ENCODE measurements at places on chromosomes 4 and X.

DNA sequence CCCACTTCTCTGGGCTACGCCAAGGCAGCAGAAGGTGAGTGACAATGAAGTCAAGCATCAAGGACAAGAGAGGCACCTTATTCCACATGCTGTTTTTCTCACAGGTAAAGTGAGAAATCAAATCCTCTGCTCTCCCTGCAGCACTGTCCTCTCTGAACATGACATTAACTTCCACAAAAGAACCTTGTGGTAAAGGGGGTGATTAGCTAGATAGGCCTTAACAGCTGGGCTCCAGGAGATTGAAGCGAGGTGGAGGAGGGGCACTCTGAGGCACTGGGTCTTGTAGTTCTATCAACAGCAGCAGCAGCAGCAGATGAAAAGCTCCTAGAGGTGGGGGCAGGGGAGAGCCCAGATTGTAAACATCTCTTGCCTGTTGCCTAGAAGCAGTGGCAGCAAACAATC is 96.8 kb upstream of the CXXC4 start:
- no peak for DNase-seq

DNA sequence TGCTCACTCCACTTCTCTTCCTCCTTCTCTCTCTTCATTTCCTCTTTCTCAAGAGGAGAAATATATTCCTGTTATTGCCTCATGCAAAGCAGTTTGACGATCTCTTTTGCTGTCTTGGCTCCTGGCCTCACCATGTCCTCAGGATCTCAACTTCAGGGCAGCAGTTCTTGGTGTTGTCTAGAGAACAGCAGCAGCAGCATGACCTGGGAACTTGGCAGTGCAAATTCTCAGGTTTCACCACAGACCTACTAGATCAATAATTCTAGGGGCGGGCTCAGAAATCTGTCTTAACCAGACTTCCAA is 193.4 kb upstream of the EDNRA start:
- DNase-seq, result no peak

- DNase-seq, result no peak
Observed at GRCh38 chrX:23668335-23668734, 1.0 kb downstream of the PRDX4 start.

GRCh38 chr4:15333692-15334633 is 93.9 kb upstream of the C1QTNF7 start:
- no peak for DNase-seq

DNA sequence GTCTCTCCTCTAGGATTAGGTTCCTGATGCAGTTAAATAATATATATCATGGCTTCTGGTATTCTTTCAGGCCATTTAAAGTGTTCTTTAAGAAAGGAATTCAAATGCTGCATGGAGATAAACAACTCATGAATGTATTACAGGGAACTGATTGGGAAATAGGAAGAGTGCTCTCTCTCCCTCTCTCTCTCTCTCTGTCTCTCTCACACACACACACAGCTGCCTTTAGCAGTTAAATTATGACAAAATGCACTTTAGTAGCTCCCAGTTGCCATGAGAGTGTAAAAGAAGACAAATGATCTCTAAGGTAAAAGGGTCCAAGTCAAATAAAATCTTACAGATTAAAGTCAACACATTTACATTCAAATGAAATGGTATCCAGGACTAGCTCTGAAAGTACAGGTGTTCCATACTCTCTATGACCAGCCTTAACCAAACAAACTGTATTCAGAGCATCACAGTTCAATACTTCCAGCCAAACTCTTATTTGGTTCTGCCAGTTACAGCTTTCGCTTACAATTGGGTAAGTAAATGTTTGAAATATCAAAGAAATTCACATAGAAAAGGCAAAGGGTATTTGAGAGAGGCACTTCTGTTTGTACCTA is 94.7 kb upstream of the CXXC4 start:
- no peak for DNase-seq

- no peak for DNase-seq
Observed at GRCh38 chr4:32022071-32022470, 1301.9 kb downstream of the PCDH7 start.

- no peak for DNase-seq
Observed at GRCh38 chr4:169098532-169098931, 88.5 kb upstream of the CBR4 start.

DNA sequence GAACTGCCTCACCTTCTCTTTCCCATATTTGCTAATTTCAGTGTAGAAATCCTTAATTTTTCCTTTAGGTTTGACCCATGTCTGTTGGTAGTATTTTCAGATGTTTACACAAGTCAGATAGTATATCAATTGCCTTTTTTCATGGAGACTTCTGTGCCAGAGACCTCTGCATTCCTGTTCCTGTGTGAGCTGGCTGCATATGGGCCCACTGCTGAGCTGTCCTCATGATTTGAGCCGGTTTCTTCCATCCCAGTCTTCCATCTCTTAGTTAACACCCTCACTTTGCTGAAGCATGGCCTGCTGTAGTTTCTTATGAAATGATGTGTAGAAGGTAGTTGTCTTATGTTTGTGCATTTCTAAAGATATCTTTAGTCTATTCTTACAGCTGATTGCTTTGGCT is 40.0 kb downstream of the CDS1 start:
- DNase-seq, result no peak

DNA sequence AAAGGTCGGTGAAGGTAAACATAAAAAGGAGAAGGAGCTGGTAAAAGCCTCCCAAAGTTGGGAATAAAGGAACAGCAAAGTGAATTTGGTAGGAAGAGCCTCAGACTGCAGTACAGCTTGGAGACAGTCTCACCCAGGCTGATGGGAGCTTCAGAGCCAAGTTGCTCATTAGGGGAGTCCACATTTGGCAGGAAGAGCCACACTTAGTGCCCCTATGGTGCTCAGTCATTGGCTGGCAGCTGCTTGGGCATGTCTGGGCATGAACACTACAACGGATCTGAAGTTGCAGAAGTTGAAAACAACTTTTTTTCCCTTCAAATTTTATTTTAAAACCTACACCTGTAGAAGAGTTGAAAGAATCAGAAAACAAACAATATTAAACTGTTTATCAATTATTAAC is 2497.3 kb downstream of the ARAP2 start:
- no peak for DNase-seq

DNA sequence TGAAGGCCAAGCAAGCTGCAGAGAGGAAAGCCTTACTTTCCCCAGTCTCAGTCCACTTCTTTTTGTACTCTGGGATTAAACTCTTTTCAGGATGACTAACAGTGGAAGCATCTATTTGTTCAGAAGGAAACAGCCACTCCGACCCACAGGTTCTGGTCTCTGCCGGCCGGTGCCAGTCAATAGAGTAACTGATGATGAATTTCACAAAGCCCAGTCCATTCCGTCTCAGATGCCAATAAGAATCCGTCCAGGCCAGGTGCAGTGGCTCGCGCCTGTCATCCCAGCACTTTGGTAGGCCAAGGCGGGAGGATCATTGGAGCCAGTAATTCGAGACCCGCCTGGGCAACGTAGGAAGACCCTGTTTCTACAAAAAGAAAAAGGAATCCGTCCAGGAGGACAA is 58.5 kb upstream of the HELT start:
- DNase-seq, result no peak
